NCI-H460 (cell line): ENCODE measurements at places on chromosomes 6 and 20.

- DNase-seq = no peak
These were observed 30.9 kb upstream of the SLC24A3 start for GRCh38 chr20:19181552-19181951.

- DNase-seq = no peak
These were observed 217.9 kb downstream of the SOX4 start for GRCh38 chr6:21811484-21811883.

DNA sequence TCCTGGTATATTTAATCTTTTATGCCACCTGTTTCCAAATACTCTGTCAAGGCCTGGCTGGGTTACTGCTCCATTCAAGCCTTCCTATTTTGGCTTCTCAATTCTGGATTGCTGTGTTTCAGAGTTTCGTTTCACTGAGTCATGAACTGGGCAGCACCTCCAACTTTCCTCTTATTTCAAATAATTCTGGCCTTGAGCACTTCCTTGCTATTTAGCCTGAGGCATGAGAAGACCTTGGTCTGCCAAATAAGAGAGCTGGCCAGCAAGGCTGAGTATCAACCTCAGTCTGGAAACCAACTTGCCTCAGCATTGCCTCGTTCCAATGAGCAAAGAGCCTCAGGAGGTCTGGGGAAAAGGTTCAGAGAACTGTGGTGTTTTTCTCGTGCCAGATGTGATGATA lies 66.6 kb downstream of the TNFAIP3 start:
- no peak for DNase-seq

GRCh38 chr6:19067165-19067564 lies 680.0 kb downstream of the RNF144B start:
- DNase-seq = no peak

- DNase-seq = no peak
These were observed 79.0 kb downstream of the FIG4 start for GRCh38 chr6:109770047-109770446.

DNA sequence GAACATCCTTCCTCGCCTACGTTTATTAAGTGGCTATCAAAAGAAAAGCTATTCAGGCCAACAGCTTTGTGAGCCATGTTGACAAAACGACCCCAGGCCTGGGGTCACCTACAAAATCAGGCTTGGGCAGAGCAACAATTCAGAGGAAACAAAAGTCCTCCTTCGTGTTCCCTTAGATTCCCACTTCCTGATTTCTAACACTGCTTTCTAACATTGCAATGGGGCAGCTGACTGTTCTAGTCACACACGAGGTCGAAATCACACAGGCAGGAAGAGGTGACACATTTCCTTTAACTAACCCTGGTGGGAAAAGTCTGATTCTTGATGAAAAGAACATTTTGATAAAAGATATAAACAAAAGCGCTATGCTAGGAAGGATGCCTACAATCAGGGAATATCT lies 31.9 kb downstream of the WDR27 start:
- DNase-seq = no peak

DNA sequence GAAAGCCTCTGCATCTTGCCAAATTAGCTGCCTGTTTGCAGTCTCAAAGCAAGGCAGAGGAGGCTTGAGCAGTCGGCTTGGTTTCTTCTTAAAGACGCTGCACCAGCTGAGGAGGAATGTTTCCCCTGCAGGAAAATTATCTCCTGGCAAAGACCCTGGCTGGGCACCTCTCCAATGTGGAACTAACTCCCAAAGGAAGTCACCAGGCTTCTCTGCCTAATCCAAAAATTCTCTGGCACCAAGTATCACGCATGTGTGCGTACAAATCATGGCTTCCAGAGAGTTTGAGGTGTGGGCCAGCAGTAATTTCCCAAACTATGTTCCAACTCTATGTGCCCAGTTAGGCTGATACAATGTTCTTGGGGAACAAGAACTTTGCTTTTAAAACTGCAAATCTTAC lies 176.2 kb downstream of the KIF16B start:
- no peak for DNase-seq

GRCh38 chr6:53239526-53239925 lies 90.9 kb upstream of the GCM1 start:
- no peak for DNase-seq

- no peak for DNase-seq
These were observed 50.2 kb upstream of the REV3L start for GRCh38 chr6:111533087-111533784.

- no peak for DNase-seq
These were observed 402.8 kb downstream of the PKHD1 start for GRCh38 chr6:51684603-51685002.

DNA sequence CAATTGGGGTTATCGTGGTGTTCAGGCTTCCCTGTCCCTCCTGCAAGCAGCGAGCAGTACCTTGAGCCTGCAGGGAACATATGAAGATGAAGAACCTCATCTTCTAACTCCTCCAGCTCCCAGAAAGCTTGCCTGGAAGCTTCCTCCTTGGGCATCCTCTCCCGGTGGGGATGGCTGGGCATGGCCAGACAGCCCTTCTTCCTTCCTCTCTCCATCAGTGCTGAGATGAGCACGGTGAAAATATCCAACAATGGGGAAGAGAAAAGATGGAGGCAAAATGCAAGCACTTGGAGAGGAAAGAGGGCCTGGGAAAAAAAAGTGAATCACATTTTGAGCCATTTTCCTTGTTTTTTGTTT lies 107.7 kb upstream of the FOXA2 start:
- DNase-seq = no peak

- DNase-seq = no peak
These were observed 32.5 kb upstream of the IYD start for GRCh38 chr6:150336299-150336698.

GRCh38 chr20:12068121-12068520 lies 150.4 kb downstream of the BTBD3 start:
- DNase-seq = no peak

DNA sequence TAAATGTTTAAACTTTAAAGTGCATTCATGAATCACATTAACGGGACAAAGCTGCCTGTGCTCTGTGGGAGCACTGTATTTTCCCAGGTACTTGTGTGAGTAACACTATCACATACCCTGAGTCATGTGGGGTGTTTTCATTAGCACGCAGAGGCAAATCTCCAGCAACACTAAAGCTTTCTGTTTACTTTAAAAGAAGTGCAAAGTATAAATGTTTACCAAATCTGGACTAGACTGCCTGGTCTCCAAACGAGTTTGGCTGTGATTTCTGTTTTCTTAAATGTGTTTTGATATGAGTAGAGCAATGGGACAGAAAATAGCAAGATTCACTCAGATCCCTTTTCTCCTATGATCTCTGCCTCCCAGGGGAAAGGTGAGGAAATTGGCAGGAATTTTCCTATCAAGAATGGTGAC lies 28.8 kb upstream of the RIPPLY2 start:
- DNase-seq = peak; percentile 38

DNA sequence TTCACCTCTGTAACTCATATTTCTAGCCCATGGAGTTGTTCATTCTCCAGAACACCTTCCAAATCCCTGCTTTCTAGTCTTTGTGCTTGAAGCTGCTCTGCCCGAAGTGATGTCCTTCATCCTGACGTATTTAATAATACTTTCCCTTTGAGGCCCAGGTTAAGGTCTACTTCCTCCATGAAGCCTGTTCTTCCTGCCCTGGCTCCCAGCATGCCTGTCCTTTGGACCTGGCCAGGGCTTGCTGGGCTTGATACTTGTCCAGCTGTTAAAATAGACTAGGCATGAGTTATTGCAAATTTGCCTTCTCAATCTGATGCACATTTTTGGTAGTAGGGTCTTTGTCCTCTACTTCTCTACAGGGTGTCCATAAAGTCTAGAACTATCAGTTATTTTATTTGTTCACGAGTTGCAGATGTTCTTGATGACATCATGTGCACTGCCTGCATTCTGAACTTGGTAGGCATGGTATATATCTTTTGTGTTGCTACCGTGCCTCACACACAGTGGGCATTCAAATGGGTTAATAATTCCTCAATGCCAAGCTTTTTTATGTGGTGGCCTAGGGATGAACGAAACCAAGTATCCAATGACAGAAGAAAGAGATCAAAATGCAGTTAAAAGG lies 3.1 kb upstream of the MAP7 start:
- no peak for DNase-seq

DNA sequence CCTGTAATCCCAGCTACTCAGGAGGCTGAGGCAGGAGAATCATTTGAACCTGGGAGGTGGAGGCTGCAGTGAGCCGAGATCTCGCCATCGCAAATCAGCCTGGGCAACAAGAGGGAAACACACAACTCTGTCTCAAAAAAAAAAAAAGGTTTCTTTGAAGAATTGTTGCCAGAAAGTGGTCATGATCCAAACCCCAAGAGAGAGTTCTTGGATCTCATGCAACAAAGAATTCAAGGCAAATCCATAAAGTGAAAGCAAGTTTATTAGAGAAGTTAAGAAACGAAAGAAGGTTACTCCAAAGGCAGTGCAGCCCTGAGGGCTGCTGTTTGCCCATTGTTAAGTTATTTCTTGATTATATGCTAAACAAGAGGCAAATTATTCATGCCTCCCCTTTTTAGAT lies 14.5 kb upstream of the KIFC1 start:
- no peak for DNase-seq

DNA sequence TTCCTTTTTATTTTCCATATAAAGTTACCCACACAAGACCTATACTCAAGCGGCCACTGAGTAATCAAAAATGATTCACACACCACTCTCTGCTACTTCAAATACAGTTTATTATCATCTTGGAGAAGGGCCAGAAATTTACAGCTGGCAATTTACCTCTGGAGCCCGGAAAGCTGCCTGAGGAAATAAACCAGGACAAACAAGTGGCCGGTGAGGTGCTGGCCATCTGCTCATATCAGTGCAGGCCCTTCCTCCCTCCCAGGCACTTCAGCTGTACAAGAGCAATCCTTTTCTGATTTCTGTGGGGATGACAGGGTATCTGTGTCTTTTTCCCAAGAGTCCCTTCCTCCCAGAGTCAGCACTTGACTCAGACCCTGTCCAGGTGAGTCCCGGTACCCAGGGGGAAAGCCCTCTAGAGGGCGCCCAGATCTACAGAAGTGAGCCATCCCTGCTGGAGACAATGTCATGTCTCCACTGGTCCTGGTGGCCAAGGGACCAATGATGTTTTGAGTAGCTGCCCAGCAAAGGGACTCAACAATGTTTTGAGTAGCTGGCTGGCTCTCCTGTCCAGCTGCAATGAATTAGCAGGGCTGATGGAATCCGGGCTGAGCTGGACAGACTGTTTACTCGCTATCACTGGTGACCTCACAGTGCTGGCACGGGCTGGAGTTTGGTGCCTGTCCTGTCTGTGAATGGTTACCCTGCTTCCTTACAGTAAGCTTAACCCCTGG lies 23.6 kb downstream of the LRP11 start:
- DNase-seq = no peak

GRCh38 chr6:85404564-85405174 lies 45.2 kb upstream of the NT5E start:
- peak; percentile 72 for DNase-seq

DNA sequence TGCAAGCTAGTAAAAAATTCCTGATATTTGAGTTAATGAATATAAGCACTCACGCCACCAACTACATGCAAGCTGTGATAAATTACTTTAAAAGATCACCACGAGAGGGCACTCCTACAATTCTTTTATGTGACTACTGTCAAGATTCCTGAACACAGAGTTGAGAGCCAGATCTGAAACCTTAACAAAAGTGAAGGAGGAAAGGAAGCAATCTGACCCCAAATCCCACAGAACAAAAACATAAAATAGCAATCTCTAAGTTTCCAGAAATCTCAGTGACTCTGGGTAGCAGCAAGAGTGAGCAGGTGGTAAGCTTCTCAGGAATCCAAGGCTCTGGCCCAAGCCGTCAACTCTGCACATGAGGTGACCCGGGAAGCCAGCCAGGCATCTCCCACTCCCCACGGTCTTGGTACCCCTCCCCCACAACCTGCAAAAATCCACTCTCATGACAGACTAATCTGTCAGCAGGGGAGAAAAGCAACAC lies 55.1 kb downstream of the STAU1 start:
- peak; percentile 69 for DNase-seq

DNA sequence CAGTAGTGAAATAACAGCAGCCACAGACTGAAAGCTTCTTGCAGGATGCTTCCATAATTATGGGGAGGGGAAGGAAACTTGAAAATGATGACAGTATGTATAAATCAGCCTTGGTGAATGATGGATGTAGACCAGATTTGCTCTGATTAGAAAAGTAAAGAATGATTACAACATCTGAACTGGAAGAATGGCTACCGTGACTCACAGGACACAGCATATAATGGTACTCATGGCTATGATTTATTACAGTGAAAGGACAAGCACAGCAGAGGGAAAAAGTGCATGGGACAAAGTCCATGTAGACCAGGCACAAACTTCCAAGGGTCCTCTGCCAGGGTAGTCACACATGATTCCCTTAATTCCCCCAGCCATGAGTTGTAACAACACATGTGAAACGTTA lies 70.7 kb upstream of the POPDC3 start:
- DNase-seq = no peak

- DNase-seq = no peak
These were observed 269.0 kb downstream of the HDGFL1 start for GRCh38 chr6:22838345-22838744.

GRCh38 chr6:37741757-37742400 lies 44.2 kb upstream of the MDGA1 start:
- no peak for DNase-seq

DNA sequence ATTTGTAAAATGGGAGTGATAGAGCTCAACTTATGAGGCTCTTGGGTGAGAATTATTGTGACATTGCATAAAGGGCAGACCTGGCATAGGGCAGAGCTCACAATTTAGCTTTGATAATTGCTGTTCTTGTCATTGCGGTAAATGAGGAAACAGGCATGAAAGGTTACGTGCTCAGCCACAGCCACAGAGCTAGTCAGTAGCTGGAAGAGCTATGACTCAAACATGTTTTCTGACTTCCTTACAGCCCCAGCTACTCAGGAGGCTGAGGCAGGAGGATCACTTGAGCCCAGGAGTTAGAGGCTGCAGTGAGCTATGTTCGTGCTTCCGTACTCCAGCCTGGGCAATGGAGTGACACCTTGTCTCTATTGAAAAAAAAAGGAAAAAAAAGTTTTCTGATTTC lies 3.5 kb upstream of the GHRH start:
- DNase-seq = no peak

- DNase-seq = no peak
These were observed 93.6 kb downstream of the PLCB1 start for GRCh38 chr20:8225658-8226057.

DNA sequence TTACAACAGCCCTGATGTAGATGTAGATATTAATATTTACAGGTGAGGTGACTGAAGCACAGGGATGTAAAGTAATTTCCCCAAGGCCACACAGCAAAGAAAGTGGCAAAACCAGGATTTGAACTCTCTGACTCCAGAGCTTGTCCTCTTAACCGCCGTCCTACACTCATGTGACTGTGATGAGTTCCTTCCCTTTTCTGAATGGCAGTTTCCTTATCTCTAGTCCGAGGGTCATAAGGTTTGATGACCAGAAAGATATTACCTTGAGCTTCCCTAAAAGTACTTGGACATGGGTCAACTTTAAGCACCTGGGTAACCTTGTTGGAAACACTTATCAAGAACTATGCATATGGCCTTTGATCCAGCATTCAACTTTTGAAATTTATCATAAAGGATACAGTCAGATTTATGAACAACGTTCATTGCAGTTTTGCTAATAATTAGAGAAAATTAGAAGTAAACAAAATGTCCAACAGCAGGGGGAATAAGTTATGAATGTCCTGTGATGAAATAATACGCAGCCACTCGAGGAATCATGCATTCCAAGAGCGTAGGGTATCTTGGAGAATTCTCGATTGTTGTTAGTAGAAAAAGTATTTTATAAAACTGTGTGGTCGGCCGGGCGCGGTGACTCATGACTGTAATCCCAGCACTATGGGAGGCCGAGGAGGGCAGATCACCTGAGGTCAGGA lies 2.3 kb upstream of the TLDC2 start:
- DNase-seq = no peak

- no peak for DNase-seq
These were observed 435 bp downstream of the ZSWIM3 start for GRCh38 chr20:45857882-45858216.
